ENCODE measurements at places on chromosomes 5 and 9.

DNA sequence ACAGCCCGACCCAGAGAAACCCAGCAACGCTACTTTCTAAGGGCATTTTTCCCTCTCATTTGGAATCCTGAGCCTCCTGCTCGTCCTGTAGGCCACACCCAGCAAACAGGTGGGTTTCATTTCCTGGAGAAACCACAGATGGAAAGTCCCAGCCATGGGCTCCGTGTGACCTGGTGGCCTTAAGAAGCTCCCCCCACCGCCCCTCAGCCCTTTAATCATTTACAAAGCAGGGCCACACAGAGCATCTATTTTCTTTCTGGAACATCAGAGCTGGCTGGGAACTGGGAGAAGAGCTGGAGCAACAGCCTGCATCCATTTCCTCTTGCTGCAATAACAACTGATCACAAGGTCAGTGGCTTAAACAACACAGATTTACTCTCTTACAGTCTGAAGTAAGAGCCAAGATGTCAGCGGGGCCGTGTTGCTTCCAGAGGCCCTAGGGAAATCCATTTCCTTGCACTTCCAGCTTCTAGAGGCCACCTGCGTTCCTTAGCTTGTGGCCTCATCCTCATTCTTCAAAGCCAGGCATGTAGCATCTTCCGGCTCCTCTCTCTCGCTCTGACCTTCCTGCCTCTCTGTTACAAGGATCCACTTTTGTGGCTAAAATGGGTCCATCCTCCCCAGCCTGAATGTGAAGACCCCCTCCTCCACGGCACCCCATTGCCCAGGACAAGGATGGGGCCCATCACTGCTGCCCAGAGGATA lies 40.5 kb downstream of the C9orf50 start:
- DNase-seq, result no peak

GRCh38 chr9:134408389-134408788 lies 82.1 kb downstream of the RXRA start:
- no peak for DNase-seq

DNA sequence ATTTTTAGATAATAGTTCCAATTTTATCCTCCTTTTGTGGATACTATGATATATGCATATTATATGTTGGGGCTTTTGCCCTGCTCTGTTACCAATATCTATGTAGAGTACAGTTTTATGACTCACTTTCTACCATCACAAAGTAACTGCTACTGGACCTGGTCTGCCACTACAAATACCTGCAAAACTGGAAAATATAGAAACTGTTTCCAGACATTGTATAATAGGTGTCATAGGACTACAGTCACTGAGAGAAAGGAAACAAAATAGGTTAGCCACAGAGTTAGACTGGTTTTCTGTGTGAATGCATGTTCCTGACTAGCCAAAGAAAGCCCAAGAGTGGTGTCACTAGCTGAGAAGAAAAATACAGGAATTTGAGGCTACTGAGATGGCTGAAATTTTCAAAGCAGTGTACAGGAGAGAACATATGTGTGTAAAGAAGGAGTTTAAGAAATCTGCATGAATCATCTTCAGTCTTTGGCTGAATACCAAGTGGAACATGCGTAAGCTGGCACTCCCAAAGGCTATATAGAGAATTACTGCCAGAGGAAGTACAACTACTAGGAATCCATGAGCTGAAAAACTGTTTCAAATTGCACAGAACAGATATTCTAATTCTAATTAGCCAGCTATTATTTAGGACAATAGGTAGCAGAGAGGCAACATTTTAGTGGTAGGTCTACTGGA lies 29.0 kb upstream of the FAM174A start:
- no peak for DNase-seq

DNA sequence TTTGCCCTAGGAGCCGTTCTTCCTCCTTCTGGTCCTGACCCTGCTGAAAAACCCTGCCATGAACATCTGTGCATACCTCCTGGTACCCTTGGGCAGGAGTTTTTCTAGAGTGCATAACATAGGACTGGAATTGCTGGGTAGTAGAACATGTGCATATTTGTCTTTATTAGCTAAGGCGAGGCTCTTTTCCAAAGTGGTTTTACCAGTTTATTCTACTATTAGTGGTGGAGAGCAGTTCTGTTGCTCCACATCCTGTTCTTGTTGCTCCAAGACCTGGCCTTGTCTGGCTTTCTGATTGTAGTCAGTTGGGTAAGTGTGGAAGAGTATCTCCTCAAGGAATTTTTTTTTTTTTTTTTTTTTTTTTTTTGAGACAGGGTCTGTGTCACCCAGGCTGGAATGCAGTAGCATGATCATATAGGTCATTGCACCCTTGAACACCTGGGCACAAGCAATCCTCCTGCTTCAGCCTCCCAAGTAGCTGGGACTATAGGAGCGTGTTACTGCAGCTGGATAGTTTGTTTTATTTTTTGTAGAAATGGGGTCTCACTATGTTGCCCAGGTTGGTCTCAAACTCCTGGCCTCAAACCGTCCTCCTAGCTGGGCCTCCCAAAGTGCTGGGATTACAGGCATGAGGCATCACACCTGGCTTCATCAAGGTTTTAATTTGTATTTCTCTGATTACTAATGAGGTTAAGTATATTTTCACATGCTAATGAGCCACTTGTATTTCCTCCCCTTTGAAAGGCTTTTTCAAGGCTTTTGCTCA lies 85.2 kb downstream of the SPRY4 start:
- no peak for DNase-seq

GRCh38 chr5:52801329-52801728 lies 13.6 kb downstream of the ITGA1 start:
- no peak for DNase-seq

DNA sequence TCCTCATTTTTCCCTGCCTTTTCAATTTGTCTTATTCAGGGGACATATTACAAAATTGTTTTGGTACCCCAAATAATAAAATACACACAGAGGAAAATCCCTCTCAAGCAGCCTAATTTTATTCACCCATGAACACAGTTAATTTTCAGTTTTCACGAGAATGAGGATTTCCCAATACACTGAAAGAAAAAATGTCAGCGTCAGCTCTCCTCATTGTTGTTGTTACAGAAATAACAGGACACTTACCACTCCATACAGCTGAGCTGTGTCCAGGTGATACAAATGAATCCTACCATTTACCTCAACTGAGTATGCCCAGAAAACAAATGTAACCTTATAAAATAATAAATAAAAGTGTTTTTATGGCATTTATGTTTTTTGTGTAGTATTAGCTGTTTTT lies 144.6 kb upstream of the PCA3 start:
- DNase-seq, result no peak

- no peak for DNase-seq
Measured at GRCh38 chr9:65420771-65421170, 135.8 kb upstream of the FOXD4L5 start.

DNA sequence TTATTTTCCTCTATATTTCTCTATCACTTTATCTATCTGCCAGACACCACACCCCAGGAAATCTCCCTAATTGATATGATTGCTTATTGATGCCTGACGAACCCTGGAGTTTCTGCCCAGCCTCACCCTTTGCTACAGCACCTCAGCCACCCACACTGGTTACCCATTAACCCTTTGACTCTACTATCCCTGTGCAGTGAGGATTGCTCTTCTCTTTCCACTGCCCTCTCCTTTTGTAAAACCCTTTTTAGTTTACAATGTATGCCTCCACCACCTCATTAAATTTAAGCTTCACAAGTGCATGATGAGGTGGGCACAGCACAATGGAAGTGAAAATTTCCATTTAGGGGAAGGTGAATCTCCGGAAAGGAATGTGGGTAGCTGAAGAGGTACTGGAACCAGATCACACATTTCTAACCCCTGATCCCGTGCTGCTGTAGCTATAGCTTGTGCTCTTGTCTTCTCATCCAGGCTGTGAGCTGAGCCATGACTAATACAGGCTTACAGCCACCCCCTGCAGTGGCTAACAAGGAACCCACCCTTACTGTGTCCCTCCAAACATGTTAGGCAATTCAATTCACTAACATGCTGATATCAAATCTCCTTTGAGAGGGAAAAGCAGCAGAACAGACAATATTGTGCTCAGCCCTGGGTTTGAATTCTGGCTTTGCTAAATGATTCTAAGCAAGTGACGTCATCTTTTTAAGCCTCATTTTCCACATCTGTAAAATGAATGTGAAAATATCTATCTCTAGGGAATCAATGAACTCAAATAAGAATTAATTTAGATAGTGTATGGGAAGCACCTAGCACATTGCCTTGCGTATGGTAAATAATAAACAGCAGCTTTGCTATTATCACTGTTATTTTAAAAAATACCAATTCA lies 186.9 kb upstream of the TRIM32 start:
- no peak for DNase-seq

GRCh38 chr5:103010168-103010567 lies 109.8 kb downstream of the GIN1 start:
- no peak for DNase-seq

DNA sequence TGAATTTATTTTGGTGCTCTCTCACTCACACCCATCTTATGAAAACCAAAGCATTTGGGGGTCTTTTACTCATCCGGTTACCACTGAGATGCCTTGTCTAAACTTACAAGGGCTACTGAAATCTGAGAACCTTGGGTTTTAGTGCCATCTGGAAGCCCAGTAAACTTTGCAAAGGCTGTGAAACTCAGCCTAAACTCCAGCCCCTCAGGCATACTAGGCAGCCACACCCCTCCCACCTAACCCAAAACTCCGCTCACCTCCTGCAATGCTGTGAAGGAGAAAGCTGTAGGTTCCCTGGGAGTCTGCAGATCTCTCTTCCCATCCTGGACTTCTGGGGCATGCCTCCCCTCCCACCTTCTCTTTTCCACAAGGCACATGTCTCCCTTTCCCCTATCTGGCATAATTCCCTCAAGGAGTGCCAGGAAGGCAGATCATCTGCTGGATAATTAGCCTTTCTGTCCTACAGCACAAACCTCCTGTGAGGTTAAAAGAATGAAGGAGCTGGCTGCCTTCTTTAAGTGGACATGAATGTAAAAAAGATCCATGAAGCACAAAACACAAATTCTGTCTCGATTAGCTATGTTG lies 71.5 kb upstream of the ANXA1 start:
- DNase-seq, result no peak

- no peak for DNase-seq
Measured at GRCh38 chr9:106039151-106039935, 345.0 kb downstream of the TMEM38B start.

- no peak for DNase-seq
Measured at GRCh38 chr5:61366497-61367240, 34.6 kb downstream of the ZSWIM6 start.

DNA sequence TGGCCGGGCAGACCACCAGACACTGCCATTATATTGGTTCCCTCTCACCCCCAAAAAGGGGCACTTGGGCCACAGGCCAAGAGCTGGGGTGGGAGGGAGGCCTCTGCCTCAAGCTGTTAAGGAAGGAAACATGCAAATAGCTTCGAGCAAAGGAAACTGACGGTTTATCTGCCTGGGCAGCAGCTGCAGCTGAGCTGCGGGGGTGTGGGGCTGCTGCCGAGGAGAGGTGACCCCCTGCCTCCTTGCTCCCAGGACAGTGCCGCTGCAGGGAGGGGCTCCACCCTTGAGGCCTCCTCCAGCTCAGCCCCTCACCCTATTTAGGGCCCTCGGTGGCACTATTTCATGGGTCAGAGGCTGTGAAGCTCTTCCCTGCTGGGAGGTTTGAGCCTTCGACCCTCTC lies 789 bp downstream of the DOK3 start:
- DNase-seq, result no peak

DNA sequence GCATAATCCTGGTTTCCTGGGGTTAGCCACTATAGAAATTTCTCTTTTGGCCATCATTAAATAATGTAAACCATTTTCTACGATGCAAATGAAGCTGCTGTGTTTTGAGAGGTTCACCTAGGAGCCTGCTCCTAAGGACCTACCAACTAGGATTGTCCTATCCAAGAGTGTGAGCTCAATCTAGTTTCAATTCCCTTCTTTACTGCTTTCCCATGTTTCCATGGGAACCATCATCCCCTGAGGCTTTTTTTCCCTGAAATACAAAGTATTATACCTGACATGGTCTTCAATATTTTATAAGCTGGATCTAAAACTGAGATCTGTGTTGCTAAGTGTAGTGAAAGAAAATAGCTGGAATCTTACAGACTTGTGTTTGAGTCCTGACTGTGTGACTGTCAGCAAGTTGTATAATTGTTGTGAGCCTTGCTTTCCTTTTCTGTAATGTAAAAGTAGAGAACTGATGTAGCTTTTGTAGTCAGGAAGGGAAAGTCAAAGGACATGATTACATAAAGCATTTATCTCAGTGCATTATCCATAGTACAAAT lies 453.2 kb downstream of the PRR16 start:
- DNase-seq, result no peak

DNA sequence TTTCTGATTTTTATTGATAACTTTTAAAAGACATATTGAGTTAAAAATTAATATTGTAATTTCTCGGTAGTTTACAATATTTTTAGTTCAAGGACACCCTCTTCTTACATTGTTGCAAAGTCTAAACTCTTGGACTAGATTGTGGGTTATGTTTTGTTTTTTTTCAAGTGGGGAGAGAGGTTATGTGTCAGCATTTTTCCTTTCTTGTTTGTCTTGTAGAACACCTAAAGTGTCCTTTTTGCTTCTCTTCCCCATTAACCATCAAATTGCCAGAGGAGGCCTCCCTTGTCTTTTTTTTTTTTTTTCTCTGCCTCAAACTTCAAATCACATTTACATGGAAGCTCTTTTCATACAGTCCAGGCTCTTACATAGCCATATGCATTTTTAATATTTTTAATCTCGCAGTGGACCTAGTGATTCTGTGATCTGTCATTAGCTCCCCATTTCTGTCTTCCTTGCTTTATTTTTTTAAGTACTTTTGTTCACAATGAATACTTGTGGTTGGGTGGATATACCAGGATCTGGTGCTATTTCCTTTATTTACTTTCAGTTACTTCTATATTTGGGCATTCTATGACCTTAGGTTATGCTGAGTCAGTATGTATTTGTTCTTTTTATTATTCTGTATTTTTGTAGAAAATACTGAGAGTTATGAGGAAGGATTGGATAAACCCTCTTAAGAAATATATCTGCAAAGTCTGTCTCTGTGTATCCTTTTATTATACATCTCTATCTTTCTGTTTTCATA lies 2280.6 kb upstream of the ACO1 start:
- DNase-seq, result no peak

DNA sequence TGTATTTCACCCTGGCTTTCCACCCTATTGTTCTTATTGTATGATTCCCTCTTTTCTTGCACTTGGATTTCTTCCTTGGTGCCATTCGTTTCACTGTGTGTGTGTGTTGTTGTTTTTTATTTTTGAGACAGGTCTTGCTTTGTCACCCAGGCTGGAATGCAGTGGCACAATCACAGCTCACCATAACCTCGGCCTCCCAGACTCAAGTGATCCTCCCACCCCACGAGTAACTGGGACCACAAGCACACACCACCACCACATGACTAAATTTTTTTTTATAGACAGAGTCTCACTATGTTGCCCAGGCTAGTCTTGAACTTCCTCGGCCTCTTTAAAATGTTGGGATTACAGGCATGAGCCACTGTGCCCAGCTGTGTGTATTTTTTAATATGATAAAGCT lies 72.0 kb downstream of the MLLT3 start:
- no peak for DNase-seq

GRCh38 chr5:128464596-128464995 lies 73.4 kb downstream of the FBN2 start:
- DNase-seq, result no peak

- no peak for DNase-seq
Measured at GRCh38 chr9:110334183-110334582, 3.5 kb downstream of the TXNDC8 start.

Data from CD8-positive, alpha-beta memory T cell (primary cell).